ENCODE measurements at places on chromosomes 7 and 10.

DNA sequence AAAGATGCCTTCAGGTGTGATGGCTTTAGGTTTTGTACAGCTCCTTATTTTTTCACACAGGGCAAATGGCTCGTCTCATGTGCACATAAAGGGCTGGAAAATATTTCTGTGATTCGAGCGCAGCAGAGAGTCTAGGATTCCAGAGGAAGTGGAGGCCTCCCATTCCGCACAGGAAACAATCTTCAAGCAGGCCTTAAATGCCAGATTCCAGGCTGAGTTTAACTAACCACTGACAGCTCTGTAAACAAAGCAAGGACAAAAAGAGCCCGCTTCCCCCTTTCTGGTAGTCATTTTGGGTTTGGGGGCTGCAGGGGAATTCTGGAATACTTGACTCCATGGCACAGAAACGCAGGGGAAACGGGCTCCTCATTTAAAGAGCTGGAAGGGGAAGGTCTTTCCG is 87.2 kb downstream of the CALD1 start:
- no peak for DNase-seq

DNA sequence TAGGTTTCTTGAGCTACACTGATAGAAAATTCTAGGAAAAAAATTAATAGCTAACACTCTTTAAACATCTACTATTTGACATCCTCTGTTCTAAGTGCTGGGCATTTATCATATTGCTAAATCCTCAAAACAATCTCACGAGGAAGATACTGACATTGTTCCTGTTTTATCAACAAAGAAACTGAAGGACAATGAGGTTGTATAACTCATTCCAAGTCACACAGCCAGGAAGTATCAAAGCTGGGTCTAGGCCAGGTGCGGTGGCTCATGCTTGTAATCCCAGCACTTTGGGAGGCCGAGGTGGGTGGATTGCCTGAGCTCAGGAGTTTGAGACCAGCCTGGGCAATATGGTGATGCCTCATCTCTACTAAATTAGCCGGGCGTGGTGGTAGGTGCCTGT is 51.6 kb upstream of the IL6 start:
- DNase-seq = no peak

- DNase-seq = peak; percentile 95
Observed at GRCh38 chr7:79268730-79269129, 184.7 kb downstream of the MAGI2 start.

- peak; percentile 74 for DNase-seq
Observed at GRCh38 chr7:113086431-113086888, at the start of gene GPR85. Gene GPR85, minus strand, starts transcription at chr7:113086827. Its CDS starts 2,106 bp downstream, at chr7:113084721.

- no peak for DNase-seq
Observed at GRCh38 chr10:71300555-71301370, 18.3 kb upstream of the SLC29A3 start.

DNA sequence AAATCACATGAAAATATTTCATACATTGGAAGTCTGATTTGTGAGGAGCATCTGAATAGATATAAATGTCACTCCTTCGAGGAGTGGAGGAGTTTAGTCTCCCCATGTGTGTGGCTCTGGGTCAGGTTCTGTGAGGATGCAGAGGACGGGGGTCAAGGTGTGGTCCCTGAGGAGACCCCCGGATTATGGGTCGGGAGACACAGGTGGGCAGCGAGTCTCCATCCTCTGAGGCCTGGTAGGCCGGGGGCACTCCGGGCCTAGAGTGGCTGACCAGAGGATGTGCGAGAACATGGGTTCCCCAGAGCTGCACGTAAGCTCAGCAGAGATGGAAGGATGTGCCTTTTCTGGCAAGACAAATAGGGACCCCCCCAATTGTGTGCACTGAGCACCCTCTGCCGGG is 93.4 kb upstream of the TCERG1L start:
- no peak for DNase-seq

GRCh38 chr10:69878951-69879350 is 77.2 kb downstream of the COL13A1 start:
- DNase-seq = no peak

DNA sequence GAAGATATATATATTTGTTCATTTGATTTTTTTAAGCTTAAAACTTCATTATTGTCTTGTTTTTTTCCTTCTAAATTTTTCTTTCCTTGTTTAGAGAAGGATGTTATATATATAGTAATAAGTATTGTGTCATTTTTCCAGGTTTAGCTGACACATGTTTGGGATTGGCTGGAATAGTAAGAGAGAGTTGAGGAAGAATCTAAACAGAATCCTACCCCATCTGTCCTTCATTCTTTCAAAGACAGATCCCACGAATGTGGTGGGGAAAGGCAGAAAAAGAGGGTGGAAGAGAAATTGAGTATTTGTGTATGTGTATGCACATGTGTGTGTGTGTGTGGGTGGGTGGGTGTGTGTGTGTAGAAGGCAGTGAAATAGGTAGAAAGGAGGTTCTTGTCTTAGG is 132.4 kb downstream of the SVIL start:
- no peak for DNase-seq

All from SK-MEL-5 (cell line).